ENCODE measurements at places on chromosomes 7 and 10.

GRCh38 chr10:32371101-32371500 lies 24.1 kb upstream of the EPC1 start:
- DNase-seq = no peak

DNA sequence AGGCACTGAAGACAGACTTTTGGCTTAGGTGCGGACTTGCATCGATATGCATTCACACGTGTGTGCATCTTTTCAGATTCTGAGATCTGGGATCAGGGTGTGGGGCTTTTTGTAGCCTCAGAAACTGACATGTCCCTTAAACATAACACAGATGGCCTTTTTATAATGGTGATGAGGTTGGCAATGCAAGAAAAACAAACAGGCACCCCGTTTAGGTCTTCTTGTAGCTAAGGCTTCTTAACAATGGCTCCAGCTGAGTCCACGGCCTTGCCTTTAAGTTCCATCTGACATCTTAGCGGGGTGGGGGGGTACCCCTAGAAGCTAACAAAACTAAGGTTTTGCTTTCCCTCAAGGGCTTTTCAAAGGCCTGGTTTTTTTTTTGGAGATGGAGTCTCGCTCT lies 146.3 kb downstream of the PRPF18 start:
- no peak for DNase-seq

DNA sequence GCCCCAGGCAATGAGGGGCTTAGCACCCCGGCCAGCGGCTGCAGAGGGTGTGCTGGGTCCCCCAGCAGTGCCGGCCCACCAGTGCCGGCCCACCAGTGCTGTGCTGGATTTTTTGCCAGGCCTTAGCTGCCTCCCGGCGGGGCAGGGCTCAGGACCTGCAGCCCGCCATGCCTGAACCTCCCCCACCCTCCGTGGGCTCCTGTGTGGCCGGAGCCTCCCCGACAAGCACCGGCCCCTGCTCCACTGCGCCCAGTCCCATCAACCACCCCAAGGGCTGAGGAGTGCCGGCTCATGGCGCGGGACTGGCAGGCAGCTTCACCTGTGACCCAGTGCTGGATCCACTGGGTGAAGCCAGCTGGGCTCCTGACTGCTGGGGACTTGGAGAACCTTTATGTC lies 3.5 kb upstream of the ACSL5 start:
- no peak for DNase-seq

DNA sequence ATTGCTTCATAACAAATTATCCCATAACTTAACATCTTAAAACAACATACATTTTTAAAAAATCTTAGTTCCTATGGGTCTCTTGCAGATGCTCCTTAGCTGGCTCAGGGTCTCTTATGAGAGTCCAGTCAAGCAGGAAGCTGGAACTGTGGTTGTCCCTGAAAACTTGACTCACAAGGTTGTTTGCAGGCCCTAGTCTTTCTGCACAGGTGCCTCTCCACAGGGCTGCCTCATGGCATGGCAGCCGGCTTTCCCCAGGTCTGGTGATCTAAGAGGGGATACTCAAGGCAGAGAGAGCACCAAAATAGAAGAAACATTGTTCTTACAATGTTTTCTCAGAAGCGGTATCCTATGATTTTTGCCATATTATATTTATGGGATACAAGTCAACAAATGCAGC lies 127.1 kb downstream of the CDK14 start:
- DNase-seq = no peak

- peak; percentile 45 for DNase-seq
These were observed 59.8 kb downstream of the COA1 start for GRCh38 chr7:43669286-43670081.

DNA sequence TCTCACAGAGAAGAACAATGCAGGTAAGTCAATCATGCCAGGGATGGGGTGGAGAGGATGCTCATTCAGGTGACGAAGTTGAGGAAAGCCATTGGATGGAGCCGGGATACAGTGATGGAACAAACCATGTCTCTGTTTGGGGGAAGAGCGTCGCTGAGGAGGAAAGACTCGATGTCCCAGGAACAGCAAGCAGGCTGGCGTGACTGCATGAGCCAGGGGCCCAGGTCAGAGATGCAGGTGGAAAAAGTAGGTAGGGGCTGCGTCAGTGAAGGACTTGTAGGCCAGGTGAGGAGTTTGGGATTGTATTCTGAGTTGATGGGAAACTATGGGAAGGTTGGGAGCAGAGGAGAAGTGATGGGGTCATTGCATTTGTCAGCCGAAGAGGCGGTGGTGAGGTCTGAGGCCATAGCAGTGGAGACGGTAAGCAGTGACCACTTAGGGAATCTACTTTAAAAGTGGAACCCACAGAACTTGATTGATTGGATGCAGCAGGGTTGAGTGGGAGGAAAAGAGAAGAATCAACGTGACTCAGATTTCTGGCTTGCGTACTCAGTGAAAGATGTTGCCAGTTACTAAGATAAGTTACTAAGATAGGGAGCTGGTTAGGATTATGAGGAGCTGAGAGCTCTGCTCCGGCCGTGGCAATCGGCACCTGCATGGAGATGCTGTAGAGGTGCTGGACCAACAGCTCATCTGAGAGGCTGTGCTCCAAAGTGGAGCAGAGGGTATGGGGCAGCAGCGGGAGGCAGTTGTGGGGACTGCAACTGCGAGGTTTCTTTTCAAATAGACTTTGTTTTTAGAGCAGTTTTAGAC lies 12.5 kb upstream of the IL2RA start:
- DNase-seq = no peak

GRCh38 chr10:121813211-121813815 lies 114.5 kb downstream of the ATE1 start:
- no peak for DNase-seq

GRCh38 chr7:140924019-140924820 lies 509 bp downstream of the BRAF start:
- DNase-seq = peak; percentile 82

DNA sequence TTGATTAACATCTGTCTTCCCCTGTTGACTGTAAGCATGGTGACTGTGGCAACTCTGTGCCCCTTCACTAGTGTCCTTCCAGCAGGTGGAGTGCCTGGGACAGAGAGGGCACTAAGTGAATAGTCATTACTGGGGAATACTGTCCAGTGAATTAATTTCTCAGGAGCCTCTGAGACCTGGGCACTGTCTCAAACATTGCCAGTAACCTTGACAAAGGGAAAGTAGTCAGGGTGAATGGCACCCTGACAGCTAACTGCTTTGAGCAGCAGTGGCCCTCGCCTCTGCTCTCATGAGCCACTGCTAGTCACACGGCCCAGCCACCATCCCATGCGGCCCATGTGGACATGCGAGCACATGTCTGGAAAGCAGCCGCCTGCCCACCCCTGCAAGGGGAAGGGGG lies 13.1 kb upstream of the GRB10 start:
- DNase-seq = no peak

GRCh38 chr10:124878457-124878739 lies 63.5 kb upstream of the ZRANB1 start:
- DNase-seq = no peak

DNA sequence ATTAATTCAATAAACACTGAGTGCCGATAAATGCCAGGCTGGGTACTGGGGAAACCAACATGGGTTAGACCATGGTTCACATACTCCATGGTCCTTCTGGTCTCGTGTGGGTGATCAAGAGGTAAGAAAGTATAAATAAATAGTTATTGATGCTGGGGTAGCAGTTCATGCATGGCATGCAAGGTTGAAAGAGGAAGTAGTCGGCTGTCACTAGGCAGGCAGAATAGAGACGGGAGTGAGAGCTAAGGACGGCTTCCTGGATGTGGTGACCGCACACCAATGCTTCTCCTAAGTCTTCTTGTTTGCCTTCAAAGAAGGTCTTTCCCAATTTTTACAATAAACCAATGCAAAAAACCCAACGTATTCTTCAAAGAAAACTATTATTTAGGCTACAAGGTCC lies 208.6 kb downstream of the ADAM12 start:
- DNase-seq = no peak

GRCh38 chr7:148037044-148037443 lies 553.5 kb upstream of the C7orf33 start:
- DNase-seq = no peak

DNA sequence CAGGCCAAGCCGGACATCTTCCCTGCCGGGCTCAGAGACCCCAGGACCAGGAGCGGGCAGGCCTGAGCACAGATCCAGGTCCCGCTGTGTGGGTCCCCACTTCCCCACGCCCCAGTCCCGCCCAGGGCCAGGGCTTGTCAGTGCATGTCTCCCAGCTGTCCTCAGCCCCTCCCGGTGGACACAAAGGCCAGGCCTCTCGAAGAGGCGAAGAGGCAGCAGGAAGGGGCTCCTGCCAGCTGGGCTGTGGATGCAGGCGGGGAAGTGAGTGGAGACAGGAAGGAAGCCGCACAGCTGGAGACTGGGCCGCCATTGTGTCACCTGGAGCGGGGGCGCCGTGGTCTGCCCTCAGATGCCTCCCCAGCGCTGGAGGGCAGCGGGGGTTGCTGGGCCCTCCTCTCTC lies 4.8 kb downstream of the GRIFIN start:
- no peak for DNase-seq

- DNase-seq = no peak
These were observed 64.0 kb downstream of the MAD1L1 start for GRCh38 chr7:2168615-2169311.

DNA sequence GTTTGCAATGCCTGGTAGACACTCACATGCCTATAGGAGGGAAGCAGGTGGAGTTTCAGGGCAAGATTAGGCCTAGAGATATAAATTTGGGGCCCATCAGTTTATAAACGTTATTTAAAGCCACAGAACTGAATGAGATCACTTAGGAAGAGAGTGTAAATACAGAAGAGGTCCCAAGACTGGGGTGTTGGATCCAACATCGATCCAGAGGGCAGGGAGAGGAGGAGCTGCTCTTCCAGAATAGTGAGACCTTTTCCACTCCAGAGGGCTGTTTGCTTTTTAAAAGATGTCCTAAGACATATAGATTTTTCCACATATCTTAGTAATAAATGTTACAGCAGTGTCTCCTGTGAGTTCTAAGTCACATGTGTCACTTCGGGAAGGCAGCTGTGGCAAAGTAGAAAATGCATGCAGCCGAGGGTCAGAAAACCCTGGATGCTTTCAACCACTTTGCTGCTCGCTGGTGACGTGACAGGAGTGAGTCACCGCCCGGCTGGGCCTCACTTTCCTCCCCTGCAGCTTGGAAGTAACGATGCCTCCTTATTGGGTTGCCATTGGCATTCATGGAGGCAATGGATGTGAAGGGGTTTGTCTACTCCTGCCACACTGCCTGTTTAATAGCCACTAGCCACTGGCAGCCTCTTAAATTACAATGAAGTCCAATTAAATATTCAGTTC lies 95.4 kb downstream of the TRIL start:
- DNase-seq = no peak

GRCh38 chr7:95910341-95910740 lies 138.0 kb downstream of the DYNC1I1 start:
- no peak for DNase-seq

GRCh38 chr10:125273023-125273422 lies 112.7 kb upstream of the CTBP2 start:
- no peak for DNase-seq

- DNase-seq = no peak
These were observed 147.6 kb upstream of the C7orf33 start for GRCh38 chr7:148442933-148443332.

- no peak for DNase-seq
These were observed 27.0 kb downstream of the DLD start for GRCh38 chr7:107917763-107918651.

- DNase-seq = peak; percentile 28
These were observed 131.1 kb upstream of the CDK1 start for GRCh38 chr10:60646966-60647796.

- no peak for DNase-seq
These were observed 164.5 kb upstream of the NPVF start for GRCh38 chr7:25392588-25393338.

- DNase-seq = no peak
These were observed 15.4 kb downstream of the MMRN2 start for GRCh38 chr10:86941991-86942421.

- no peak for DNase-seq
These were observed 159.6 kb downstream of the SKAP2 start for GRCh38 chr7:26704786-26705185.

DNA sequence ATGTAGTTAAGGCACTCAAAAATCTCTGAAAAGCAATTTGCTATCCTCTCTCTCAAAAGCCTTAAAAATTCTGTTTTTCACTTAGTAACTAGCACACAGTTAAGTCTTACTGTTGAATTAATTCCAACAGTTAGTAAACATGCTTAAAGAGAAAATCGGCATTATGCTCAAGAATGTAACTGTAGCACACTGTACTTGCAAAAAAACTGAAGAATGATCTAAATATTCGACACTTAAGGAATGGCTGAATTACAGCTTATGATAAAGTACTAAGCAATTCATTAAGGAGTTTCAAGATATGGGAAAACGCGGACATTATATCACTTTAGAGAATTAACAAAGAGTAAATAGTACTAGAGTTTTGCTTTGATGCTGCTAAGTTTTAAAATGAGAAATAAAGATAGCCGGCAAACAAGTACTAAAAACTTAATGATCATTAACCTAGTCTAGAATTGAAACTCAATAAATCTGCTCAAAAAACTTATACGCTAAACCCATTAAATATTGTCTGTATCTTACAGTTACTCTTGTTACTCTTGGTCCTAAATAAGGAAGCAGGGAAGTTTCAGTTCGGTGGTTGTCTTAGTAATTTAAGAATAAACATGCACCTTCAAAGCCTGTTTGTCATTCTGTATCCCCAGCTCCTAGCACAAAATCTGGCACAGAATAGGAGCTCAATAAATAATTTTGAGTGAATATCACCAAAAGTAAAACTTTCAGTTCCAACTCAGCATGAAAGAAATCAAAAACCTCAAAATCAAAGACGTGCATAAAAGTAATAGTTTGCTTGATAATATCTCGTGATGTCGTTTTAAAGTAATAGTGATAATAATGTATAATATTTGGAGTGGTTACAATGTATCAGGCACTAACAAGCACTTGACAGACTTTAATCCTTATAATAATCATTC lies 1.2 kb downstream of the TRDMT1 start:
- no peak for DNase-seq

DNA sequence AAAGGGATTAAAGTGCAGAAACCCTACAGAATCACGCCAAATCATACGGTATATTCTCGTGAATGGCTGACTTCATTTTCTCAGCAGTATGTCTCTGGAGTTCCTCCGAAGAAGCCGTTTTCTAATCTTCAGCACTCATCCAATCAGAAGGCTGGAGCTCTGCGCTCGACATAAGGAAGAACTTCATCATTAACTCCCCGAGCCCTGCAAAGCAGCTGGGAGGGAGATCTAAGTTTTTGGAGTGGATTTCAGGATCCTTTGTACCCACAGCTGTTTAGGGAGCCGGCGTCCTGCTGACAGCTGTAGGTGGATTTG lies 40.7 kb upstream of the SDK1 start:
- no peak for DNase-seq

DNA sequence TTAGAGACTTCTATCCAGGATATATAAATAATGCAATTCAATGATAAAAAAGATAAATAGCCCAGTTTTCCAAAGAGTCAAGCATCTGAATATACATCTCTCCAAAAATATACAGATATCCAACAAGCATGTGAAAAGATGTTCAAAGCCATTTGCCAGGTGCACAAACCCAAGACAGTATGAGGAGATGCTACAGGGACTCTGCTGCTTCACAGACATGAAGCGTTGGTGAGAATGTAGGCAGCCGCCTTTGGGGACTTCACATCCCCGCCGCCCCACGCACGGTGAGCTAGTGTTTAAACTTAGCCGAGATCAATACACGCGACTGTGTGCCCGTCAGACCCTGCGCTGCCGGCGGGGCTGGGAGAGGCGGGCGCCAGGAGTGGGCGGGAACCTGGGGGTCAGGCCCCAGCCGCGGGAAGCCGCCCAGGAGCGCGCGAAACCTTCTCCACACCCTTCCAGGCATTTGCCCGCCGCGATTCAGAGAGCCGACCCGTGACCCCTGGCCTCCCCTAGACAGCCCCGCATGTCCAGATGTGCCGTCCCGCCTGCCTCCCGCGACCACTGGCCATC lies 927 bp upstream of the ALOX5 start:
- DNase-seq = no peak
